ENCODE measurements at places on chromosomes 3 and 15.
A peak's percentile ranks its signal among the peaks of the same experiment; 100 is the strongest.

GRCh38 chr3:22951910-22952309 is 251.2 kb upstream of the UBE2E2 start:
- no peak for DNase-seq

DNA sequence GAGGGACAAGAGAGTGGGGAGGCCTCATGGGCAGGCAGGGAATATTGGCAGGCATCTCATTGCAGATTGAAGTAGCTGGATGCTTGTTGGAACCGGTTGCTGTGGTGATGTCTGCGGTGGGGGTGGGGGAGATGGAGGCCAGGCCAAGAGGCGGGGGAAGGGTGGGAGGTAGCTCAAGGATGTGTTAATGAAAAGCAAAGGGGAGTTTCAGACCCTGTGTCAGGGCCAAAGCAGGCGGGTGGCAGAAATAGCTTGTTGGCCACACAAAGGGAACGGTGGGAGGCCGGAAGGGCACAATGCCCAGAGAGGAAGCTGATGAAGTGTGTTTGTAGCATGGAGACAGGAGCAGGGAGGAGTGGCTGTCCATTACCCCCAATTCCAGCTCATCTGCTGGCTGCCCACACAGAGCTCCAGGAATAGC is 28.0 kb downstream of the CCDC33 start:
- DNase-seq: no peak

- DNase-seq: no peak
Measured at GRCh38 chr3:9079676-9080075, 116.4 kb upstream of the RAD18 start.

GRCh38 chr15:34185666-34186065 is 24.2 kb downstream of the KATNBL1 start:
- DNase-seq: no peak

GRCh38 chr3:192467230-192468140 is 259.9 kb downstream of the FGF12 start:
- no peak for DNase-seq

GRCh38 chr3:11591391-11592282 is 52.1 kb downstream of the VGLL4 start:
- peak; percentile 31 for DNase-seq

DNA sequence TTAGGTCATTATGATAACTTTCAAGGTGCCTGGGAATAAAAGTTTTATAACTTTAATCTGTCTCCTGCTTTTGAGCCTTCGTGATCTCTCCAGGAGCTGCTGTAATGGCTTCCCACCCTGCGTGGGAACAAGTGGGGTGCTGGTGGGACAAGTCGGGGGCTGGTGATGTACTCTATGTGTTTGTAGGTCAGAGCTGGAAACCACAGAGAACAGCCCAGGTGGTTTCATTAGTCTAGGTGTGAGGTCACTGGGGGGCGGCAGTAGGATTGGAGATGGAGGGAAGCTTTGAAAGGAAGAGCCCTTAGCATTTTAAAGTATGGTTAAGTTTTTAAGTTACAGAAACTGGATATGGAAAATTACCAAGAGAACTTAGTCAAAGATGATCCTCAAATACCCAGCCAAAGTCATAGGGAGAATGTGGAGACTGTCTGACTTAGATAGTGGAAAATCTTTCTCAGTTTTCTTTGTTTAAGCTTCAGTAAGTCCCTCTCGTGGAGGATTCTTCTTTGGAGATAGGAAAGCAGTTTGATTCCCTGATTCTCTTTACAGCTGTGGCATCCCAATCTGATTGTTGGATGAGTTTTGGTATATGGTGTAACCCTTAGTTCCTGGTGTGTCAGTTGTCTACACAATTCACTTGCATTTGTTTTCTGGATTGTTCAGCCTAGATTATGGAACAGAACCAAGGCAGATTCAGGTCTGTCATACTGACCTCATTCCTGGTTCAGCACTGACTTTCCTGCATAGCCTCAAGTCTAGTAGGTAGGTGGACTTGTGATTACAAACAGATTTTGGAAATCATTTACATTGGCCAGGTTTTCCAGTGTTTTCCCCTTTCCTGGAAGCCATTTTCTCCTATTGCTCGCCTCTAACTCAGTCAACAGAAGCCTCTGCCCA is 115.6 kb downstream of the FNDC3B start:
- DNase-seq: no peak

DNA sequence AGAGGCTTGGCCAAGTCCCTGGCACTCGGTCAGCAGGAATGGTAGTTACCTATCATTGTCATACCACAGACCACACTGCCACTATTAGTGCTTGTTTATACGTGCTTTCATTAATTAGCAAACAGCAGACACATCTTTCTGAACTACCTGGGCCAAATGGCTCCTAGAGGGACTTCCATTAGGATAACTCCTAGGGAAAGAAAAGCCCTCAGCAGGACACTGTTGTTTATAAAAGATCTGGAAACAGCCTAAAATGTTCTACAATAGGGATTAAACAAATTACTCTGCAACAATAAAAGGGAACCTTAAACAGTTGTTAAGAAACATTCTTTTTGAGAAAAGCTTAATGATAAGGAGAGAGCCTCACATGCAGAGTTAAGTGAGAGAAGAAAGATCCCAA is 38.5 kb downstream of the ARHGEF3 start:
- DNase-seq: no peak

DNA sequence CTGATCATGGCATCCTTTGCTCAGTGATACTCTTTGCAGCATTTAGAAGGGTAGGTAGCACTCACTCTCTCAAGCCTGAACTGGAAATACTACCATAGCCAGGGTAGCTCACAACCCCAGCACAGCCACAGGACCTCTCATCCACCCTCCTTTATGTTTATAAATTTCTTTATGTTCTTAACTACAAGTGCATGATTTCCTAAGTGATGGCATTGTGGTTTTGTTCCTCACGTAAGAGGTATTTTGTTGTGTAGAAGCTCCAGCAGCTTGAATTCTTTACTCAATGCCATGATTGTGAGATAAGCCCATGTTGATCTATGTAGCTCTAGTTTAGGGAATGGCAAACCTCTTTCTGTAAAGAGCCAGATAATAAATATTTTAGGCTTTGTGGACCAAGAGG is 7.9 kb upstream of the RTP3 start:
- no peak for DNase-seq

DNA sequence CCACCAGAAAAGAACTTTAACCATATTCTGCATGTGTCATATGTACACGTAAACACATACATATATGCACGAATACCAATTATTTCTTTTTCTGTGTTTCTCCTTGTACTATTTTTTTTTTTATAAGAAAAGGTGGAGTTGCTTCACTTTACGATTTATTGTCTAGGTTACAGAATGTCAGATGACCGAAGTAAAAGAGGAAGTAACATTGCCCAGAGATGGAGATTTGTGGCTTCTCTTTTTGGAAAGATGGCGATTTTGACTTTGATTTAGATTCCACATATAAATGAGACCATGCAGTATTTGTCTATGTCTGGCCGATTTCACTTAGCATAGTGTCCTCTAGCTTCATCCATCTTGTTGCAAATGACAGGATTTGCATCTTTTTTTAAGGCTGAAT is 293.1 kb downstream of the SV2B start:
- no peak for DNase-seq

DNA sequence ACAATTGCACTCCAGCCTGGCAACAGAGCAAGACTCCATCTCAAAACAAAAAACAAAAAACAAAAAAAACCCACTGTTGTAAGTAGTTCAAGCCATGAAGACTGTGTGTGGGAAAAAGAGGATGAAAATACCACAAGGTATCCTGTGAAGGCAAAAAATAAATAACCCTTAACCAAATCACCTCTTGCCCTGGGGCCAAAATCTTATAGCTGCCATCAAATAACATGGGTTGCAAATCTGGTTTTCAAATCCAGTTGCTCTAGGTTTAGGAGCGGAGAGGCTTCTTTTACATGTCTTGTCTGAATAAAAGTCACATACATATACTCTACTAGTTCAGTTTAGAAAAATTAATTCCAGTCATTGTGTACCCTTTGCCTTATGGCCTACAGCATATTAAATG is 87.0 kb upstream of the STT3B start:
- DNase-seq: no peak

- no peak for DNase-seq
Measured at GRCh38 chr3:27025718-27026117, 343.5 kb downstream of the NEK10 start.

- no peak for DNase-seq
Measured at GRCh38 chr3:70951316-70951715, 632.2 kb downstream of the FOXP1 start.

DNA sequence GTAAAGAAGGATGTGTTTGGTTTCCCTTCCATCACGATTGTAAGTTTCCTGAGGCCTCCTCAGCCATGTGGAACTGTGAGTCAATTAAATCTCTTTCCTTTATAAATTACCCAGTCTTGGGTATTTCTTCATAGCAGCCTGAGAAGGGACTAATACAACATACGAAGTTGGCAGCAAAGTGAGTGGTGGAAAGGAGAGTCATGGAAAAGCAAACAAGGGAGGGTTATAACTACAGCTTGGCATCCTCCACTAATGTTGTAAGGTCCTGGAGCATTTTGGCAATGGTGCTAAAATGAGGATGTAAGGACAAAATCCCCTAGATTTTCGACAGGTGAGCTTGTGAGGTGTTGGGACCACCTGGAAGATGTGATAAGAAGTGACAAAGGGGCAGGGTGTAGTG is 5.8 kb upstream of the TMEM41A start:
- no peak for DNase-seq

- DNase-seq: no peak
Measured at GRCh38 chr3:4856136-4856535, 123.1 kb upstream of the BHLHE40 start.

- DNase-seq: no peak
Measured at GRCh38 chr3:176906046-176906905, 291.0 kb downstream of the TBL1XR1 start.

- DNase-seq: no peak
Measured at GRCh38 chr3:56356808-56357207, 111.5 kb downstream of the ERC2 start.

DNA sequence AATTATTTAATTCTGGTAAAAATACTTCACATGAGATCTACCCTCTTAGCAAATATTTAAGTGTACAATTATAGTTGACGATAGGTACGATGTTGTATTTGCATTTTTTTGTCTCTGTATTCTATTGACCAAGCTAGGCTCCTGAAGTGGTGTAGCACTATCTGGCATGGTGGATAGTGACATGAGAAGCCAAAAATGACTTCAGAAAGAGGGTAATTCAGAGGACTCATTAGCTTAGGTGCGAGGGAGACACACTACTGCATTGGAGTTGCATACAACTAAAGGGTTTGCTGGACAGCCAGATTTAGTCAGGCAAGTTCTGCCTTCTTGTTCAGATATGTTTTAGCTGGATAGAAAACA is 50.6 kb downstream of the KBTBD8 start:
- DNase-seq: no peak

Data from mucosa of descending colon (tissue), 3 donors.